Activated T-cell treated with anti-CD3 and anti-CD28 coated beads, Interleukin-2, amount 50 U/mL, for 72 hours (primary cell): ENCODE measurements at places on chromosomes 7 and 10.

DNA sequence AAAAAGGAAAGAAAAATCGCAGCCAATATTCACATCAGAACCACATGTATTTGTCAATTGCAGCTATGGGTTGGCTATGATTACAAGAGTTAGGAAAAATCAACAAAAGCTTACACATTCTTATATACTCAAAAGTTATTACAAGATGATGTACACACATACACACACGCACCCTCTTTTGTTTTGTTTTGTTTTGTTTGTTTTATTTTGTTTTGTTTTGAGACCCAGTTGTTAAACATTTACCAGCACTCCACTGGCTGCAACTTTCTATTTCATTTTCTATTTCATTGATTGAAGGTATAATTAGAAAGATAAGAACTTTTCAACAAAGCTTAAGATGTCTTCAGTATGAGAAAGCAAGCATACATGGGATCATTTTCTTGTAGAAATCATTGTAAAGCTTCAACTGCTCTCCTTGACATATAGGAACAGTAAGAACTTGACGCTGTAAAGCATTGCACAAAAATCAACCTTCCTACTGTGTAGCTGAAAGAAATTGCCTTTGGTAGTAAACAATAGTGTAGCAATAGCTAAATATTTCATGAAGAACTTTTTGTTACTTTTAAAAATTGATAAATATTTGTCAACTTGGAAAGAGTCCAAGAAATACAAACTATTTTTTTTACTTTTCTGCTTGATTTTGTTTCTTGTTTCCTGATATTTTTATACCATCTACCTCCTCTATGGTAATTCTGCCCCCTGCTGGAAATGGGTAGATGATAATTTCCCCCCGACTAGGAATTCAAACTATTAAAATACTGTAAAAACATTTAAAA, 205.9 kb downstream of the MBL2 start:
- DNase-seq = no peak

DNA sequence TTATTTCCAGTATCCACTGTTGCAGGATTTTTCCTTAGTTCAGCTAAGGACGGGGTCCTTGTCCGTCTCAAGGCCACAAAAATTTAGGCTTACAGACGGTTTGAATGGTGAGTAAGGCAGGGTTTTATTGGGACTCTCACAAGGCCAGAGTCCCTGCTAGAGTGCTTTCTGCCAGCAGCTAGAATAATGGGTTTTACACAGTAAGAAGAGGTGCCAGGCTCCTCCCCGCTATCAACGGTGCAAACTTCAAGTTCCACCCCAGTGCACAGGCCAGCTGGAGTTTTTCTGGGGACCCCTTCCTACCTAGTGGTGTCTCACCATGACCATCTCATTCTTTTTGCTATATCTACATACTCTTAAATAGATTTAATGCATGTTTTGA, 198.5 kb upstream of the KCTD7 start:
- no peak for DNase-seq

- no peak for DNase-seq
Observed at GRCh38 chr7:15652776-15653290, 33.6 kb downstream of the MEOX2 start.

DNA sequence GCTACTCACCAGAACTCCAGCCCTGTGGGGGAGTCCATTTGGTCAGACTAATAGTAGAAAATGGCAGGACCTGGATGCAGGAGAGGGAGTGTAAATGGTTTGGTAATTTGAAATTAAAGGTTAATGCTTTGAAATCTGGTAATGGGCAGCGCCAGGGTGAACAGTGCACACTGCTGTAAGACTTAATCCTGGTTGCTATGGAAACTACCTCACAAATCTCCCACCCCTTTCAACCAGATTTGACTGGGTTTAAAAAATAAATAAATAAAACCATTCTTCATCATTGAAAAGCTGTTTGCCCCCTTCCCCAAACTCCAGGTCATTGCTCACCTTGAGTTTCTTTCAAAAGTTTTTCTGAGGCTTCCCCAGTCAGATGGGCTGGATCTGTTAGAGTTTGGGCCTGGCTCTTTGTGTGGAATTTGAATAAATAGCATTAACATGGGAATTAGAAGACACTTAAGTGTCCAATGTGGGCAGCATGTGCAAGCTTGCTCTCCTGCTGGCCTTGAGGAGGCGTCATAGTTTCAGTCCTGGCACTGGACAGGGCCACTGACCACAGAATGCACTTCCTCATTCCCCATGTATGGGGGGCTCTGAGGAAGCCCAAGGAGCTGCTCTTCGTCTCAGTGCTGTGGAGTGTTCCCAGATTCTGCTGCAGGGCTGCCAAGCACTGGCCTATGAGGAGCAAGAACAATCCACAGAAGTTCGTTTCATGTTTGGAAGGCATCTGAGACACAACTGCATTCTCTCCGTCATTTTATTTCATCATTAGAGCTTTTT, 90.7 kb downstream of the LRRC4 start:
- no peak for DNase-seq

- DNase-seq = no peak
Observed at GRCh38 chr7:46781901-46782439, 799.9 kb downstream of the TNS3 start.

- DNase-seq = no peak
Observed at GRCh38 chr10:127033216-127034033, 128.2 kb downstream of the DOCK1 start.

GRCh38 chr7:138208142-138208570, 131.9 kb downstream of the AKR1D1 start:
- DNase-seq = no peak

GRCh38 chr7:87060288-87060537, 759 bp upstream of the ELAPOR2 start:
- DNase-seq = no peak
